ENCODE measurements at places on chromosomes 16 and 17.

DNA sequence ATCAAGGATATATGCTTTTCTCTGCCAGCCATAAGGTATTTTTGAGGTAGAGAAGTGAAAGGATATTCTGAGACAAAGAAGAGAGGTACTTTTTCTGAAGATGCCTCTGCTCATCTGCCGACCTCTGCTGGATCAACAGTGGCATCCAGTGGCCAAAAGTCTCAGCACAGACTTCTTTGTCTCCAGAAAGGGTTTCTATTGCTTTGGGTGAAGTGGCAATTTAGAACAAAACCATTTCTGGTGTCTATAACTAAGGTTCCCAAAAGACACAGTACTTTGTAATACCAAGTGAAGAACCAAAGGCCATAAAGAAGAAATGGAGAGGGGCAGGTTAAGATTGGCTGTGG, 155.2 kb upstream of the C17orf78 start:
- DNase-seq = no peak

GRCh38 chr17:65699459-65699858, 138.0 kb upstream of the AXIN2 start:
- DNase-seq = no peak

GRCh38 chr17:31553506-31553905, 162.0 kb downstream of the RAB11FIP4 start:
- no peak for DNase-seq

DNA sequence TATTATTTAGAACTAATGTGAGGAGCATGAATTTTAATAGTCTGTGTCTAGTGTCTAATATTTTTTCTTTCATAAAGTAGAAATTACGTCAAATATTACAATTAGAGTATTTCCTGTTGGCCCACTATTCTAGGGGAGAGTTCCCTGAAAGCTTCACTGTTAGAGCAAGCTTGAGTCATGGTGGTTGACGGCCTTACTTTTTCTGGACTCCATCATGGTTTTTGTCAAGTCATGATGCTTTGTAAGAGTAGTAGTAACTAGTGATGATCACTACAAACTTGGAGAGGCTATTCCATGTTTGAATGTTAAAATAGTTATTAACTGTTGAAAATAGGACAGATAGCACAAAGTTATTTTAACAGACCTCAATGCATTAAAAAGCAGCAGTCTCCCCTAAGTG, 1.7 kb downstream of the PSMD11 start:
- no peak for DNase-seq

GRCh38 chr17:74520016-74520434, 11.2 kb downstream of the CD300LB start:
- DNase-seq = peak; percentile 71

DNA sequence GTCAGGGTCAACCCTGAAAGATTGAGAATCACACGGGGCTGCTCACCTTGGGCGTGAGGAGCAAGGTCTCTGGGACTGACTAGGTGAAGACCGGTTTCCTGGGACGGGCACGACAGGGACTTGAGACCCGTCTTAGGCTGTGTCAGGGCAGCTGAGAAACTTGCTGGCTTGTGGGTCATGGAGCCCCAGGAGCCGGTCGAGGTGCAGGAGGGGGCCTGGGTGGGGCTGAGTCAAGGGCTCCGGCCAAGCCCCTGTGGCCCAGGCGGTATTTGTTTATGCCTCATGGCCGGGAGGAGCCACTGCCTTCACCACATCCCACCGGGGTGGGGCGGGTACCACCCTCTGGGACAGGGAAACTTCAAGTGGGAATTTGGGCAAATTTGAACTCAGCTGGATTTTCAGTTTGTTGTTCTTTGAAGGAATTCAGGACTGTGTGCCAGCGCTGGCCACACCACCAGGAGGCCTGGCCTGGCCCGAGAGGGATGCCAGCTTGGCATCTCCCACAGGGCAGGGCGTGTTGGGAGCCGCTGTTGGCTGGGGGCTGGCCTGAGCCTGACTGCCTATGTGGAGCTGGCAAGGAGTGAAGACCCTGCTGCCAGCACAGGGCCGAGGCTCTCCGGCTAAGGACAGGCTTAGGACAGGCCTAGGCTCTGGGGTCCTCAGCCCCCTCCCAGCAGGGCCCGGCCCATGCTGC, 116.1 kb downstream of the METRNL start:
- peak; percentile 31 for DNase-seq

- no peak for DNase-seq
These were observed 64.1 kb upstream of the LGALS9 start for GRCh38 chr17:27566671-27567562.

DNA sequence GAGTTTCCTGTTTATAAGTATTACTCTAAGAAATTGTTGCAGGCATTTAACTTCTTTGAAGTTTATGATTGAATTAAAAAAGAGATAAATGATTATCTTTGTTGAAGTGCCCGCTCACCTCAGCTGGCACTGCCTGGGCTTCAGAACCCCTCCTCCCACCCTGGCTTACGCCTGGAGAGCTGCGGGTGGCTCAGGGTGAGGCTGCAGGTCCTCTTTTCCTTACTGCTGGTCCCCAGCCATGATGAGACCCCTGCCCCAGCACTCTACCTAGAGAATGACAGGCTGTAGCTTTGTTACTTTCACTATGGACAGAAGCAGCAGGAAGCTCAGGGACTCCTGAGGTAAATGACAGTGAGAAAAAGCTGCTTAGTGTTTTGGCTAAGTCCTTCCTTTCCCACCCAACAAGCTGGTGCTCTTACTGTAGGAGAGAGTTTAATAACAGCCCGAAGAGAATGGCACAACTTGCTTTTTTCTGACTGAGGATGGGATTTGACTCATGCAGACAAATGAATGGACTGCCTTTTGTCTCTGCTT, 62.1 kb downstream of the EPN2 start:
- no peak for DNase-seq

GRCh38 chr17:49995055-49995738, at the start of gene DLX3:
Gene DLX3, minus strand, starts transcription at chr17:49995224. Its CDS starts 226 bp downstream, at chr17:49994998.
- DNase-seq = peak; percentile 88

DNA sequence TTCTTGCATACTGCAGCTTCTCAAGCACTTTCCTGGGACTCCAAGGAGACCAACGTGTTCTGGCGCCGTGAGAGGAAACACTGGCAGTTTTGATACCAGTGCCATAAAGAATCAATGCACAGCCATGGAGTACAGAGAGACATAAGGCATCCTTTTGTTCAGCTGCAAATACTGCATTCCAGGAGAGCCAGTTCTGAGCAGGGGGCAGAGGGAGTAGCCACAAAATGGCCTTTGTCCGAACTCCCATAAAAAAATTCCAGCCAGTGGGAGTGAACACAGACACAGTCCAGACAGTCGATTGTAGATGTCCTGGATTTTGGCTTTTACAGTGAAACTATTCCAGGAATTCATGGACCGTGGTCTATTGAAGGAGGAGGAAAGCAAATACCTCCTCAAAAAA, 36.2 kb upstream of the TEKT3 start:
- no peak for DNase-seq

GRCh38 chr16:83187405-83187804, 560.6 kb downstream of the CDH13 start:
- DNase-seq = no peak

DNA sequence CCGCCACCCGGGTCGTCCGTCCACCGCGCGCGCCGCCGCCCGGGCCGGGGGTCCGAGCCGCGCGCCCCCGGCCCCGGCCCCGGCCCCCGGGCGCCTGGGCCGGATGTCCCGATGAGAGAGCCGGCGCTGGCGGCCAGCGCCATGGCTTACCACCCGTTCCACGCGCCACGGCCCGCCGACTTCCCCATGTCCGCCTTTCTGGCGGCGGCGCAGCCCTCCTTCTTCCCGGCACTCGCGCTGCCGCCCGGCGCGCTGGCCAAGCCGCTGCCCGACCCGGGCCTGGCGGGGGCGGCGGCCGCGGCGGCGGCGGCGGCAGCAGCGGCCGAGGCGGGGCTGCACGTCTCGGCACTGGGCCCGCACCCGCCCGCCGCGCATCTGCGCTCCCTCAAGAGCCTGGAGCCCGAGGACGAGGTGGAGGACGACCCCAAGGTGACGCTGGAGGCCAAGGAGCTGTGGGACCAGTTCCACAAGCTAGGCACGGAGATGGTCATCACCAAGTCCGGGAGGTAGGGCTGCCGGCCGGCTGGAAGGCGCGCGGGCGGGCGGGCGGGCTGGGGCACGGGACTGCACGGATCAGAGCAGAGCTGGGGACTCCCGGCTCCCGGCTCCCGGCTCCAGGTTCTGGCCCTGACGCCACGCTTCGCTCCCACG, 548 bp downstream of the TBX2 start:
- DNase-seq = peak; percentile 90

DNA sequence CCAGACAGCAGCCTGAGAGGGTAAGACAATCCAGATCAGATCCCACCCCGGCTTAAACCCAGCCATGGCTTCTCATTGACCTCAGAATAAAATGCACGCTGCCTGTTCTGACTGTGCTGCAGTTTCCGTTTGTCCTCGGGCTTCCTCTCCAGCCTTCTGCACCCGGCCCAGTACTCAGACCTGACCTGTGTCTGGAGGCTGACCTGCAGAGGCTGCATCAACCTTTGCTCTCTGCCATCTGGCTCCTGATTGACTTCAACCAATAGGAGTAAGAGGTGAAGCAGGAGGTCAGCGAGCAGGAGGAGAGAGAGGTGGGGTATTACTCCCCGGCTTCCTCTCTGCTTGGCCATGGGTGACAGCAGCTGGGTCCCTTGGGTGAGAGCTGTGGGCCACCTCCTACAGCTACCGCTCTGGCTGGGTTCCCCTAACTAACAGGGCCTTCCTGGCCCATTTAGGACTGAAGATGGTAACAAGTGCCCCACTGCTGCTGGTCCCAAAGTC, 46.7 kb downstream of the C16orf82 start:
- DNase-seq = no peak

DNA sequence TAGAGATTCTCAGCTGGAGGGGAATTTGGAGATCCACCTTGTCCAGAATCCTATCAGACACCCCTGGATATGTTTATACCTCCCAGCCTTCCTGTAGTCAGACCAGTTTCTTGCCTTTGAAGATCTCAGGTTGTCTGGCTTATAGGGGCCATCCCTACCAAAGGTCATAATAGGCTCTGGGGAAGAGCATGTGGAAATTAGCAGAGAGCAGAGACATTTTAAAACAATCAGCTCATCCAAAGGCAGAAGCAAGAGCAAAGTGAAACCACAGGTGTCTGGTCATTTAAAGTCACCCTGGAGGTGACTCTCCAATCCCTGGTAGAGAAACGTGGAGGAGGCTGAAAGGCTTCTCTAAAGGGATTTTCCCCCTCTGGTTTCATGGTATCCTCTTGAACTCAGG, 299.3 kb upstream of the EEF2KMT start:
- DNase-seq = no peak

DNA sequence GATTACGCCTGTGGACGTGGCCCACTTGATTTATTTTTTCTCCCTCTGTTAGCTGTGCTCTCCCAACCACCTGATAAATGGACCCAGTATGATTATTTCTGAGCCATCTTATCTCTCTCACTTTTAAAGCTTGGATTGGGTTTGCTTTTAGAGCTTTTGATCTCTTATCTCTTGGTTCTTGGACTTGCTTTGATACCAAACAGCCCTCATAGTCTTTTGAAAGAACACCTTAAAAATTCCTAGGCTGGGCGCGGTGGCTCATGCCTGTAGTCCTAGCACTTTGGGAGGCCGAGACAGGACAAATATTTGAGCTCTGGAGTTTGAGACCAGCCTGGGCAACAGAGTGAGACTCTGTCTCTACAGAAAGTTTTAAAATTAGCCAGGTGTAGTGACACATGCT, 25.8 kb downstream of the SMTNL2 start:
- DNase-seq = no peak

DNA sequence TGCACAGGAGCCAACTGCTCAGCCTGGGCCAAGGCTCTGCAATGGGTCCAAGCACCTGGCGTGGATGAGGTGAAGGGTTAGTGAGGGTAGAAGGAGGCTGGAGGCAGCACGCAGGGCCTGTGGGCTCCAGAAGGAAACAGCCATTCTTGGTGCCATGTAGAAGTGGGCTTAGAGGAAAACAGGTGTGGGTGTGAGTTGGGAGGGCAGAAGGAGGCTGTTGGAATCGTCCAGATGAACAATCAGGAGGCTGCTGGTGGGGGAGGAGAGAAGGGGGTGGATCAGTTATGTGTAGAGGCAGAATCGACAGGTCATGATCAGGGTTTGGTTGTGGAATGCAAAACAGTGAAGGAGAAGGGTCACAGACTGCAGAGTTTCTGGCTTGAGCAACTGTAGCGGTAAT, 51.7 kb upstream of the ALDH3A2 start:
- no peak for DNase-seq

- no peak for DNase-seq
These were observed 69.3 kb downstream of the PLCG2 start for GRCh38 chr16:81848306-81848853.

DNA sequence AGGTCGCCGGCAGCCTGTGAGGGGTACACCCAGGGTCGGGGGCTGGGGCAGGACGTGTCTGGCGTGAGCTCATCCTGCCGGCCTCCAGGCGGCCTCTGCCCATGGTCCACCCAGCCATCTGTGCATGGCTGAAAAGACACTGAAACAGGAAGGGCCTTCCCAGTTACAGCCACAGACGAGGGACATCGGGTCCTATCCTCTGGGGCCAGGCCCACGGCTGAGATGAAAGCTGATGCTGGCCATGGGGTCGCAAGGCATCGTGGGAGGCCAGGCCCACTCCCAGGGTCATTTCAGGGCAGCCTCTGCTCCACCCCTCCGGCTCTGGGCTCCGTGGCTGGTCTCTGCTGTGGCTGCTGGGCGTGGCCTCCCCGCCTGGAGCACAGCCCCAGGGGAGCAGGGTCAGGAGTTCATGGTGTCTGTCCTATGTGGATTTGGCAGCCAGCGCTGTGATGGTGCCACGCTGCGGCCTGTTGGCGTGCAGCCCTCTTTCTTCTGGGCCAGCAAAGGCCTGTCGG, 16.6 kb upstream of the ATP6V0C start:
- peak; percentile 86 for DNase-seq

DNA sequence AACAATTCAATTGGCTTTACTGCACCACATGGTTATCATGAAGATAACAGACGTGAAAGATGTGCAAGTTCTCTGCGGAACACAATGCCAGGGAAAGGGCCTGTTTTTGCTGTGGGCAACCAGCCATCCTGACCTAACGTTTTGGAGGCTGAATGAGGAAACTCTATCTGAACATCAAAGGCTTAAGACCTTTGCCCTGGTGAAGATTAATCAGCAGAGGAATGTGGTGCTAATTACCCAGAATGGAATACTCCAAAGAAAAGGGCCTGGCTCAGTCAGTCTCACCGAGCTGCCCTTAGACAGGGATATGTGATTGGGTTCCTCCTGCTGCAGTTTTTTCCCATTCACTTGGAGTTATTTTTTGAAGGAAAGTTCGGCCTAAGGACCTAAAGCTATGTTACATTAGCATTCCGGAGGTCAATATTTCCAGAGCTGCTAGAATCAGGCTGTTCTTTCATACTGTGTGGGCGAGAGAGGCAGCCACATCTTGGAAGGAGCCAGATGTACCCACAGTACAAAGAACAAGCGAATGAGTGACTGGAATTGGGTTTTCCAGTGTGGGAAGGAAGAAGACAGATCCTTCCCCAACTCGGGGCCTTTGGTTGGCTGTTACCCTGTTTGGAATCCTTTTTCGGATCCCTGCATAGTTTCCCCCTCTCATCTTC, 15.5 kb downstream of the ASIC2 start:
- no peak for DNase-seq

- no peak for DNase-seq
These were observed 19.7 kb downstream of the SRCIN1 start for GRCh38 chr17:38585918-38586529.

GRCh38 chr16:79794941-79795340, 194.4 kb upstream of the MAF start:
- no peak for DNase-seq
